Glomerular endothelial cell (primary cell): ENCODE measurements at places on chromosomes 13 and 19. TPM values are rescaled to one million over a fixed set of nuclear protein-coding genes. Genes with fewer than 3 reads are reported as not detected.

The APLP1 gene
- total RNA-seq, result 7.3 and 14.9 TPM in 2 replicates

The ICAM1 gene
- total RNA-seq, result 139 and 564 TPM in 2 replicates

The C19orf18 gene
- not detected in 2 replicates for total RNA-seq

The URAD gene
- not detected in 2 replicates for total RNA-seq

The FFAR3 gene
- not detected in 2 replicates for total RNA-seq

The GIPR gene
- total RNA-seq, result 0.76 TPM in 1 of 2 replicates, not detected in the other

The HRC gene
- not detected in 2 replicates for total RNA-seq

The YJEFN3 gene
- 0.53 TPM in 1 of 2 replicates, not detected in the other for total RNA-seq
